ENCODE measurements at places on chromosomes 7 and 10.
A peak's percentile ranks its signal among the peaks of the same experiment; 100 is the strongest.

DNA sequence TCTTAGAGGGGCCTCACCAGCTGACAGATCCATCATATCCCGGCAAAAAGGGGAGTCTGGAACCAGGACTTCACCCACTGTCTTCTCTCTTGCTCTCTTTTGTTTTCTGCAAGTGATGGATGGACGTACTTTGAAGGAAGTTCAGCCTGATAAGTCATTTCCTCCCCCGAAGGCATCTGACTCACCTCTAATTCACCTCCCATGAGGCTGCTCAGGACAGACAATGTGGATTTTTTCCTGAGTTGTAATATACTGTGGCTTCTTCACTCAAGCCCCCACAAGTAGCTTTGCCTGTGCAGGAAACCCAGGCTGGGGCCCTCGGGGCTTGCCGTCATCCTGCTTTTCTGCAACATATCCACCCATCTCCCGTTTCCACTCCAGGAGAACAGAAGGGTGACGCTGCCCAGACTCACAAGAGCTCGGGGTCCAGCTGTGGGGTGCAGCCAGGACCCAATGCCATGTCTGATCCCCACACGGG is 70.4 kb downstream of the ASB13 start:
- no peak for DNase-seq

DNA sequence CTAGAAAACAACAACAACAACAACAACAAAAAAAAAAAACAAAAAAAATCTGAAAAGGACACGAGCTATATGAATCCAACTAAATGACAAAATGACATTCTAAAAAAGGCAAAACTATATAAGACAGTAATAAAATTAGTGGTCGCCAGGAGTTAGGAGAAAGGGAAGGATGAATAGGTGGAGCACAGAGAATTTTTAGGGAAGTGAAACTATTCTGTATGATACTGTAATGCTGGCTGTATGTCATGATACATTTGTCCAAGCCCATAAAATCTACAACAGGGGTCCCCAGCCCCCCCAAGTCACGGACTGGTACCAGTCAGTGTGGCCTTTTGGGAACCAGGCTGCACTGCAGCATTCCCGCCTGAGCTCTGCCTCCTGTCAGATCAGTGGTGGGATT is 2.8 kb upstream of the PUS7 start:
- DNase-seq, result no peak

- no peak for DNase-seq
Measured at GRCh38 chr10:25405871-25406270, 231.1 kb downstream of the GPR158 start.

DNA sequence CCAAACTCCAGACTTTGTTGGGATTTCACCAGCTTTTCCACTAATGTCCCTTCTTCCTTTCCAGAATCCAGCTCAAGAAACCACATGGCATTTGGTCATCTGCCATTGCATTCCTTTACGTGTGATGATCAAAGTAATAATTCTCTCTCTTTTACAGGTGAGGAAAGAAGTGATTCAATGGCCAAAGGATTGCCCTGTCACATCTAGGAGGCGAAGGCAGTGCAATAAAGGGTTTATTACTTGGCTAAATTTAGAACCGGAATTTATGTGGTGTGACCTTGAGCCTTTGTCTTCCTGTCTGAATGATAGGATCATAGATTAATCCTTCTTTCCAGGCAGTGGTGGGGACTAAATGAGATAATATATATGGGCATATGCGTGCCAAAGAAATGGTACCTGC is 58.3 kb upstream of the COBL start:
- no peak for DNase-seq

DNA sequence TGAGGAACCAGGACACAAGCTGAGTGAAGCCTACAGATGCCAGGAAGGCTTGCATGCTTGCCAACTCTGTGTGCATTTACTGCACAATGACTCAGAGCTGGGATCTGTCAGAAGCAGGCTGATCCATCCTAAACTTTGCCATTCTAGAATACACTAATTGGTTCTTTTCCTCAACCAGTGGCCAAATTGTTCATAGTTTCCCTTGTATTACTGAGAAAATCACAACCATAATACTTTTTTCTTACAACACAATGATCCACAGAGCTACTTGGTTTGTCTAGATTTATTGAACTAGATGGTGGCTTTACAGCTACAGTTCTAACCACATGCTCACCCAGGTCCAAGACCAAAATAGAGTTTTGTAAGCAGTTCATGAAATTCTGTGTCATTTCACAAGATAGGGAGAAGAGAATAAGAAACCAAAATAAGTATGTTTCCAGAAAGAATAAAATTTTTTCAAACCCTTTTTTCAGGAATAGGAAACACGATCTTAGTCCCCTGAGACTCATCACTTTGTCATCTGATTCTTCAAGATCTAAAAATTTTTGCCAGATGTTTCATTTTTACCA is 21.0 kb upstream of the LRRC17 start:
- peak; percentile 66 for DNase-seq

DNA sequence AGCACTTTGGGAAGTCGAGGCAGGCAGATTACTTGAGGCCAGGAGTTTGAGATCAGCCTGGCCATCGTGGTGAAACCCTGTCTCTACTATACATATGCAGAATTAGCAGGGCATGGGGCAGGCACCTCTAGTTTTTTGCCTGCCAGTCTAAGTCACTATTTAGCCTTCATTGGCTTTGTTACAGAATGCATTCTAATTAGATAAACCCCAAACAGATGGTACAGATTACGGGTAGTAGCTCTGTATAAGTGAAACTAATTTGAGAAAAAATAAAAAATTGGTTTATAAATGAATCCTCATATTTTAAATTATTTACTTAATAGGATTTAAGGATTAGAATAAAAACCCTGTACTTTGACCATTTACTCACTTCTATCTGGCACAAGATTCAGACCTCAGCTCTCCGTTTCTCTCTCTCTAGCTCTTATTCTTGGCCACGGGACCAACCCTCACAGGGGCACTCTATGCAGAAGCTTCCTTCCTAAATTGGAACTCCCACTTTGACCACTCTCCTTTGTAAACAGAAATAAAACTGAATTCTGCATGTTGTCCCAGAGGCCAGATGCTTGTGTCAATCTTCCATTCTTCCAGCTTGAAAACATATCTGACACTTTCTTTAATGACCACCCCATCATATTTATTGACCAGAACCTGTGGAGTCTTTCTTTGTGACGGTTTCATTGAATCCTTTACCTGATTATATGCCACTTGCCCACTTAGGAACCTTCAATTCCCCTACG is 26.8 kb downstream of the BET1 start:
- no peak for DNase-seq

- DNase-seq, result no peak
Measured at GRCh38 chr10:554182-554848, 135.2 kb downstream of the DIP2C start.

GRCh38 chr10:129023082-129023481 is 444.0 kb upstream of the MGMT start:
- DNase-seq, result peak; percentile 88

- peak; percentile 20 for DNase-seq
Measured at GRCh38 chr7:136868496-136869000, at the start of gene CHRM2. Gene CHRM2, plus strand, starts transcription at chr7:136868652. Its CDS starts 146,214 bp downstream, at chr7:137014866.

DNA sequence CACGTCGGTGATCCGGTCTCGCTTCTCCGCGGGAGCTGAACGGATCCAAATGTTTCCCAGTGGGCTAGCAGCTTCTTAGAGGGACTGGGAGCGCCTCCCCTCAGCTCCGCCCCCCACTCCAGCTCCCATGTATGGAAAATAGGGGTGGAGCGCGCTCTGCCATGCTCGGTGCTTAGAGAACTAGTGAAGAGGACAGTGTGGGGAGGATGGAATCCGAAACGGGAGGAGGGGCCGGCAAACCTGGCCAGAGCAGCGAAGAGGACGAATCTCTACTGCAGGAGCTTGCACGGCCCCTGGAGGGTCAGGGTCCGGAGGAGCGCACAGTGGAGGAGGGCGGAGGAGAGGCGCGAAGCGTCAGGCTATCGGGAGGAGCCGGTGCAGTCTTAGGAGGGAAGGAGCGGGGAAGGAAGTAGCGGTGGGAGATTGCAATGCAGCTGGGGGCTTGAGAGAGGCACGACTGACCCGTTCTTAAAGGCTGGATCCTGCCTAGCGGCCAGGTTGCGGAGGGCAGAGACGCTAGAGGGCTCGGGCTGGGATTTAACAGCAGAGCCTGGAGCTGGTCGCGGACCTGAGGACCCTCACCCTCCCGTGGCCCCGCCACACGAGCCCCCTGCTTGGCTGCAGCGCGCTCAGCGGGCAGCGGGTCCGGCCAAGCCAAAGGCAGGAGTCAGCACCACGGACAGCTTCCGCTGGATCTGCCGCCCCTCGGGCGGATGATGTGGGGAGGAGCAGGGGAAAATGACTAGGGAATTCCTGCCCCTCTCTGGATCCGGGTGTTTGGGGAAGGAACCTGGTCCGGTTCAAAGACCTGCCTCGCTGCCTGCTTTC is at the start of gene PRLHR:
TSS of gene PRLHR (minus strand) at position 51 of the 828 bp plus-strand sequence. CDS start 404 bp downstream, outside the sequence.
- peak; percentile 38 for DNase-seq

DNA sequence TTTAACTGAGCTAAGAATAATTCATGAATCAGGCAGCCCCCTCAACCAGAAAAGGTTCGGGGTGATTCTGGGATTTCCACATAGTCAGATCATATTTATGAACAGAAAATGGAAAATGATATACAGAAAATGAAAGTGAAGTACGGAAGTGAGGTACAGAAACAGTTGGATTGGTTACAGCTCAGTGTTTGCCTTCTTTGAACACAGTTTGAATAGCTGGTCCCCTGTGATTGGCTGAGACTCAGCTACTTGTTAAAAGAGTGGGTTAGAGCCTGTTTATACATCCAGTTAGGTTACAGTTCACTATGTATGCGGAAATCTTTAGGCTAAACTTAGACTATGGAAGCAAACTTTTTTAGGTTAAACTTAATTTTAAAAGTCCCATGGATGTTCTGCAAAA is 511.7 kb downstream of the PLXDC2 start:
- no peak for DNase-seq

DNA sequence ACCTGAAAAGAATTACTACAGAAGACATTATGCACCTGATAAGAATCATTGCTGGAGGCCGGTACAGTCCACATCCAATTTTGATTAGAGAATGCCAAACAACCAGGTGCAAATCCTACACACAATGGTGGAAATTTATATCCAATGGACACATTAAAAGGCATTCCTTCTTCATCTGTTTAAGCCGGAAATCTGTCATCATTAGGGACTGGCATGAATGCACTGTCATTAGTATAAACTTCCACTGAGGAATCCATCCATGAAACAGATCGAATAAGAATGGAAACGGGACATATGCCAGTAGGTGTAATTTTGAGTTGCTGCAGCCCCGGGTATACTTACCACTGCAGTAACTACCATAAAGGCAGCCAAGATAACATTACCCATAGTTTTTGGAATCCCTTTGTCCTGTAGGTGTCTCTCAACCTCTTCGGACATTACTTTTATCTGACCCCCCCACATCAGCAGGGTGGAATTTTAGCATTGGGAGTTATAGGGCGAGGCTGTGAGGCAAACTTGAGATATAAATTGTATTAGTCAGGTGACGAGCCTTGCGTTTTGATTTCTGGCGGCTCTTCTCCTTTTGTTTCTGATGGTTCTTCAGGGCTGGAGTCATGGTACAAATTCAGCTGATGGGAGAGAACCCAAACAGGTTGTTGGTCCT is 36.5 kb upstream of the AKR1C2 start:
- DNase-seq, result no peak

DNA sequence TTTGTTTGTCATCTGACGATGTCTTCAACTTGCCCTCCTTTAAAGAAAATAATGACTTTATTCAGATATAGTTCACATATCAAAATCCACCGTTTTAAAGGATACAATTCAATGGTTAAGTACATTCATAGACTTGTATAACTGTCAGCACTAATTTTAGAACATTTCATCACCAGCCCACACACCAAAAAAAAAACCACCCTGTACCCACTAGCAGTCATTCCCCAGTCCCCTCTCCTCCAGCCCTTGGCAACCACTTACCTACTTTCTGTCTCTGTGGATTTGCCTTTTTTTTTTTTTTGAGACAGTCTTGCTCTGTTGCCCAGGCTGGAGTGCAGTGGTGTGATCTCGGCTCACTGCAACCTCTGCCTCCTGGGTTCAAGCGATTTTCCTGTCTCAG is 5.3 kb upstream of the HILPDA start:
- no peak for DNase-seq

Measured in muscle of arm (tissue), 14 donors.